ENCODE measurements at places on chromosomes 2 and 18.

DNA sequence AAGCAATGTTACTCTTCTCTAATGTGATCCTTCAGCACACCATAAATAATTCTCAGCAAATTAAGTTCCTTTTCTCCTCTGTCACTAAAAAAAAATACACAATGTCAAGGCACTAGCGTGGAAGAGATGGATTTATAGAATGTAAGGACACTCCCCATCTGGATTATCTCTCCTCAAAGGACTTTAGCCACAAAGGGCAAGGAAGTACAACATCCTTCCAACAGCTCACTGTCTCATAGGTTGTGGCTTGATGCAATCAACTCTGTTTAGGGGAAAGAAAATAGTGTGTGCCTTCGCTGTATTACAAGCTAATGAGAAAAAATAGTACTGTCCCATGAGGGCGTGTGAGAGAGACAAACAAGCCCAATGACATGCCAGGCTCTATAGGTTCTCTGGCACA is 129.1 kb upstream of the DNMT3A start:
- no peak for DNase-seq

- no peak for DNase-seq
Observed at GRCh38 chr18:49362431-49362830, 98.0 kb downstream of the DYM start.

DNA sequence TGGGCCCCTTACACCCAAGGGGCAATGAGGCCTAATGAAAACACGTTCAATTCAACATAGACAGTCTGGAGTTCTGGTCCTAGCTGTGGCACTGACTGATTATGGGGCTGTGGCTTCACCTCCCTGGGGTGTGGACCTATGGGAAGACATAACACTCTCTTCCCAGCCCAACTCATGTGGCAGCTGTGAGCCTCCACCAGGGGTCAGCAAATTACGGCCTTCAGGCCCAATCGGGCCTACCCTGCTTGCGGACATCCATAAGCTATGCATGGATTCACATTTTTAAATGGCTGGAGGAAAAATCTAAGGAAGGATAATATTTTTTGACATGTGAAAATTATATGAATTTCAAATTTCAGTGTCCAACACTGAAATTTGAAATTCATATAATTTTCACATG is 101.3 kb downstream of the LOXHD1 start:
- DNase-seq: peak; percentile 15

- DNase-seq: no peak
Observed at GRCh38 chr18:54975598-54975997, 16.3 kb upstream of the CCDC68 start.

GRCh38 chr2:119350311-119350998 is 16.2 kb downstream of the C2orf76 start:
- no peak for DNase-seq

- DNase-seq: no peak
Observed at GRCh38 chr2:119010336-119010735, 68.3 kb downstream of the MARCO start.

DNA sequence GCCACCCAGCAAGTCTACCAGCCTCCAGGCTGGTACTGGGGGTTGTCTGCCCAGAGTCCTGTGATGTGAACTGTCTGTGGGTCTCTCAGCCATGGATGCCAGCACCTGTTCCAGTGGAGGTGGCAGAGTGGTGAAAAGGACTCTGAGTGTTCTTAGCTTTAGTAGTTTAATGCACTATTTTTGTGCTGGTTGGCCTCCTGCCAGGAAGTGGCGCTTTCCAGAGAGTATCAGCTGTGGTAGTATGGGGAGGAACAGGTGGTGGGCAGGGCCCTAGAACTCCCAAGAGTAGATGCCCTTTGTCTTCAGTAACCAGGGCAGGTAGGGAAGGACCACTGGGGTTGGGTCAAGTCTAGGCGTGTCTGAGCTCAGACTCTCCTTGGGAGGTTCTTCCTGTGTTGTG is 356.7 kb downstream of the STK39 start:
- no peak for DNase-seq

DNA sequence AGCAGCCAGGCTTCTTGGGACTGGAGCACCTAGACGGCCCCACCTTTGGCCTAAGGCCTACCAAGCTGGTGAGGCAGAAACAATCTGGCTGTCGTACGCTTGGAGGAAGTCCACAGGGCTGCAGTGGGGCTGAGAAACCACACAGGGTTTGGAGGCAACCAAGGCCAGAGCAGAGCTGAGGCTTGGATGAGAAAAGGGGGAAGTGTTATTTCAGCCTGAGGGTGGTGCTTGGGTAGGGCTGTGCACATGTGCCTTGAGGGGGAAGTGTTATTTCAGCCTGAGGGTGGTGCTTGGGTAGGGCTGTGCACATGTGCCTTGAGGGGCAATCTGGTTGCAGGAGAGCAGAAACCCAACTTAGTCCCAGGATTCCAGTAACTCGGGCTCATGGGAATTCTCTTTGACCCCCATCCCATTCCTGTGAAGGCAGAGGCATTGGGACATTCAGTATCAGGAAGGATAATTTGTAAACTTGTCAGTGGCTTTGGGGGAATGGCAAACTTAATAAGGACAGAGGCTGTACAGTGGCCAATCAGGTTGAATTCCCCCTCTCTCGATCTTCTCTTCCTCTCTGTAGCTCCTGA is 971 bp upstream of the FBXO41 start:
- no peak for DNase-seq

DNA sequence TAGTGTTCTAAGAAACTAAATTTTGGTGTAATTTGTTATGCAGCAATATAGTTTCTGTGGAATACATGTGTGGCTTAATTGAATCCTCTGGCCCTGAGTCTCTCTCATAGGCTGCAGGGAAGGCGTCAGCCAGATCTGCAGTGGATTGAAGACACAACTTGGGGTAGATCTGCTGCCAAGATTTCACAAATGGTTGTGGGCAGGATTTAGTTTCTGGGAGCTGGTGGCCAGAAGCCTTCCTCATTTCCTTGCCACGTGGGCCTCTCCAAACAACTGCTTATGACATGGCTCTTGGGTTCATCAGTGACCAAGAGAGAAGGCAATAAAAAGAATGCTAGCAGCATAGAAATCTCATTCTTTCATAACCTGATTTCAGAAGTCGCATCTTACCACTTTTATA is 28.2 kb downstream of the CCDC102B start:
- DNase-seq: no peak

DNA sequence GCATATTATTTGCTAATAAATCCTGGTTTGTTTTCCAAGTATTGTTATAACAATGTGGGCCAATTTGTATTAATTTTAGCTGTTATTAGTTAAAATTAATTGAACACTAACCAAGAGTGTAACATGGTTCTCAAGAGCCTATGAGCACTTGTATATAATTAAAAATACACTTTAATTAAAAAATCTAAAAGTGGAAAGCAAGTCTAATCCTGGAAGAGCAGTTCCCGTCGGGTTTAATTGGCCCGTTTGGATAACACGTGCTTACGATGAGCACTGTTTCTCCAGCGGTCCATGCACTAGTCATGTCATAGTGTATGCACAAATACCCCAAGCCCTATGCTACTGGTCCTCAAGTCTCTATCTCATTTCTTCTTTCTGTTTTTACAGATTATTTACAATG is 49.0 kb downstream of the DCDC2C start:
- no peak for DNase-seq

DNA sequence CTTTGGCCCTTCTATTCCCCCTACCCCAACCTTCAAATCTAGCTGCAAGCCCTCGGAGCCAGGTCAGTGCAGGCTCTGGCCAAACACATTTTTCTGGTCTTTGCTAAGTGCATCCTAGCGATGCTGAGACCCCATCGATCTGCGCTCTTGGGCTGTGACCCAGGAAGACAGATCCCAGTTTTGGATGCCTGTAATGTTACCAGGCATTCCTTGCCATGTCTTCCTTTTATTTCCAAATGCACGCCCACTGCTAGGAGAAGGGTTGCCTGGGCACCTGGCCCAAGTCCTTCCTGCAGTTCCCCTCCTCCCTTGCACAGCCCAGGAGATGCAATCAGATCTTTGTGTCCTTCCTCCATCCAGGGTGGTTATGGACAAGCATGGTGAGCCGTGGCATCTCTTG is 124.6 kb downstream of the TPGS2 start:
- no peak for DNase-seq

- no peak for DNase-seq
Observed at GRCh38 chr2:27211241-27211942, 449 bp upstream of the ATRAID start.

- no peak for DNase-seq
Observed at GRCh38 chr2:160667811-160668210, 174.2 kb upstream of the RBMS1 start.

DNA sequence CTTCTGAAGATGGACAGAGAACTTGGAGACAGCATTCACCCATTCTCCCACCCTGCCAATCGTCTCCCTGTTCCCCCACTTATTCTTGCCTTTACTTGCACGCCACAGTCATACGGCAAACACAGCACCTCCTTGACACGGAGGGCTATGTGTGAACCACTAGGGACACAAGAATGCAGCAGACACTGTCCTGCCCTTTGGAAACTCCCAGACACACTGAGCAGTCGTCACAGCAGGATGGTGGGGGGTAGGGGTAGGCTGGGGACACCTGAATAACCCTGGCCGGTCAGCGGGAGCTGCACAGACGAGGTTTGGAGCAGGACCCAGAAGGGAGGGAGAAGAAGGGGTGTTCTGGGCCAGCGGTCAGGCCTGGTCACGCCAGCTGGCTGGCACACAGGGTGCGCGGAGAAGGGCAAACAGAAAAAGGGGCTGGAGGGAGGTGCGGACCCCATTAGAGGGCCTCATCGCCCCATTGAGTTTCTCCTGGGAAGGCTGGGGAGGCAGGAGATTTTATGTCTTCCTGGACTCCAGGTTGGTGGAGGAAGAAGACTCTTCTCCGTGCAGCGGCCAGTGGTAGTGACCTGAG is 40.0 kb upstream of the FOSL2 start:
- DNase-seq: no peak

- DNase-seq: no peak
Observed at GRCh38 chr18:4016391-4017049, 438.6 kb downstream of the DLGAP1 start.

GRCh38 chr2:48515513-48515985 is 14.4 kb upstream of the STON1 start:
- DNase-seq: no peak
